ENCODE measurements at places on chromosomes 2 and 18.

DNA sequence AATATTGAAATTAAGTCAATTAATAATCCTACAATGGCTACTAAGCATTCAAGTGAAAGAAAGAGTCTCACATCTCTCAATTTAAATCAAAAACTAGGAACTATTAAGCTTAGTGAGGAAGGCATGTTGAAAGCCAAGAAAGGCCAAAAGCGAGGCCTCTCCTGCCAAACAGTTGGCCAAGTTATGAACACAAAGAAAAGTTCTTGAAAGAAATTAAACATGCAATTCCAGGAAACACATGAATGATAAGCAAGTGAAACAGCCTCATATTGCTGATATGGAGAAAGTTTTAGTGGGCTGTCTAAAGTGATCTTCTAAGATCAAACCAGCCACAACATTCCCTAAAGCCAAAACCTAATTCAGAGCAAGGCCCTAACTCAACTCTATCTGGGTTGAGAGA, 11.8 kb downstream of the RDH14 start:
- H3K4me3 ChIP-seq, result no peak overlapping the region
- H3K36me3 ChIP-seq, result no peaks in the 10 kb centered on the region
- no peaks in the 10 kb centered on the region for H3K4me1 ChIP-seq
- DNase-seq, result no peak

GRCh38 chr2:172558372-172558771, 2.5 kb downstream of the PDK1 start:
- H3K27me3 ChIP-seq, result no peaks in the 10 kb centered on the region
- peak overlapping the region; percentile 15 for H3K27ac ChIP-seq
- H3K4me1 ChIP-seq, result peaks cover 11% of the 10 kb centered on the region
- H3K4me3 ChIP-seq, result no peak overlapping the region
- no peak for DNase-seq
- no peaks in the 10 kb centered on the region for H3K36me3 ChIP-seq

DNA sequence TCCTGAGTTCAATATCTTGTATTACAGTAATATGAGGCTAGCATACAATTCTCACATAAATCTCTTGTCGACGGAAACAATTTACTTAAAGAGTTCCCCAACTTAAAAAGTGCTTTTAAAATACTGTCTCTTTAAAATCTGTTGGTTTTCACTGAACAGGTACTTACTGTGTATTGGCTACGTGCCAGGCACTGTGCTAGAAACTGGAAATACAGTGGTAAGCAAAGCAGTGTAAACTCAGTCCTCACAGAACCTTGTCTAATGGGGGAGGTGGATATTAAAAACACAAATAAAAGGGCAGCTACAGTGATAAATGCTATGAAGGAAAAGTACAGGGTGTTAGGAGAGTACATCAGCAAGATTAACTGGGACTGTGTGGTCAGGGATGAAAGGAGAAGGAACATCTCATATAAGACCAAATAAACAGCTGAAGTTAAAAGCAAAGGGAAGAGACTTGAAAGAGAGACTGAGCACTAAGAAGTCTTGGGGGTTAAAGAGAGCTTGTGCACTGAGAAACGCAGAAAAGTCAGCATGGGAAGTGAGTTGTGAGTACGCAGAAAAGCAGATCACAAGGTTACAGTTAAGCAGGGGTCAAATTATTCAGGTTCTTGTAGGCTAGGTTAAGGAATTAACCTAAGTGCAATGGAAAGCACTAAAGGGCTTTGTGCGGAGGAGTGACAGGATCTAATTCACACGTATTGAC, 52.5 kb downstream of the USP40 start:
- H3K4me1 ChIP-seq, result no peaks in the 10 kb centered on the region
- H3K36me3 ChIP-seq, result peaks cover under 1% of the 10 kb centered on the region
- H3K27me3 ChIP-seq, result no peaks in the 10 kb centered on the region
- no peak overlapping the region for H3K4me3 ChIP-seq

DNA sequence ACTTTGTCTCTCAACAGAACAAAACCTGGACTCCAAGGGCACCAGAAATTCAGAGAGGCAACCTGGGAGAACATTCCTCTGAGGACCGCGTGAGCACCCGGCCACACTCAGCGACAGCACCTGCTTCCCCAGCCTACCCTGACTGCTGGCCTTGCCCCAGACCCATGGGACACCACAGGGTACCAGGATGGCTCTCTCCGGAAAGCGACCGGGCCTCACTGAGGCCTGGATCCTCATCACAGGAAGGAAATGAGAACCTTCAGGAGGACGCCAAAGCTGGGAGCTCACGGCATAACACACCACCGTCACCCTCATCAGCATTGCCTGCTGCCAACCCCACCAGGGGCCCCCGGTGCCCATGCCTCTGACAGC, 38.9 kb downstream of the HS6ST1 start:
- H3K4me3 ChIP-seq, result no peak overlapping the region
- no peak overlapping the region for H3K27ac ChIP-seq

DNA sequence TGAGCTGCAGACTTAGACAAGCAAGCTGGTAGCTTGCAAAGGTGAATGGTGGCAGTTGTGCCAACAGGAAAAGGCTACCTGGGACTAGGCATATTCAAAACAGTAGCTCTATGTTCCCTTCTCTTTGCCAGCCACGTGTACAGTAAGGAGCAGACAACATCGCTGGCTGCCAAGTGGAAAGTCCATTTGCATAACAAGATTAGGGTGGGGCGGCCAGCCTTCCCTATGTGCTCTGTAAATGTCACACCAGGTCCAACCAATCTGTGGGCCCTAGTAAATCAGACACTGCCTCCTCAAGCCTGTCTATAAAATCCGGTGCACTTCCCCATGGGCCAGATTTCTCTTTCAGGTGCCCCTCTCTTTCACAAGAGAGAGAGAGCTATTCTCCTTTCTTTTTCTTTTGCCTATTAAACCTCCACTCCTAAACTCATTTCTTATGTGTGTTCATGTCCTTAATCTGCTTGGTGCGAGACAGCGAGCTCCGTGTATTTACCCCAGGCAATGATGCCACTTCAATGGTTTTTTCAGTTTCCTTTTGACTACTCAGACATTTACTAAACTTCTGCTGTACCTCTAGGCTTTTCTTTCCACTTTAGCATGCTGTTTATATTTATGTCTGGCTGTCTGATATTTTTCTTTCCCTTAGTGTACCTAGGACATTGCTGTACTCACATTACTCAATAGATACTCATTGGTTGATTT, 297.4 kb upstream of the GCFC2 start:
- no peaks in the 10 kb centered on the region for H3K36me3 ChIP-seq
- no peaks in the 10 kb centered on the region for H3K27me3 ChIP-seq
- DNase-seq, result peak; percentile 68
- peak overlapping the region; percentile 12 for H3K27ac ChIP-seq
- no peak overlapping the region for H3K4me3 ChIP-seq
- H3K4me1 ChIP-seq, result no peaks in the 10 kb centered on the region

DNA sequence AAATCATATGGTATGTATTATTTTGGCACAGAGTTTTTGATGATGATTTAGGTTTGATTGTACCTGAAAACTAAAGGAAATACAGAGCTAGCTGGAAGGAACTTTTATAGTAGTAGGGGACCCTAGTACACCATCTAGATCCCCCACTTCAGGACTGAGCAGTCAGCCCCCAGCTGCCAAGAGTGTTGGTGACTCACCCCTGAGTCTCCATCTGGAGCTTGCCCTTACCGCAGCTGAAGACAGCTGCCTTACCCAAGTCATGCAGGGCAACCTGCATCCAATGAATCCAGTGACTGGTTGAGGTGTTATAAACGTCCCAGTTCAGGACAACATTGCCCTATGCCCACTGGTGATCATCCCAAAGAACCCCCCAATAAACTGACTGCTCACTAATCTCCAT, 15.3 kb downstream of the PMS1 start:
- no peaks in the 10 kb centered on the region for H3K27me3 ChIP-seq
- H3K4me1 ChIP-seq, result no peaks in the 10 kb centered on the region
- H3K27ac ChIP-seq, result no peak overlapping the region
- DNase-seq, result no peak
- no peaks in the 10 kb centered on the region for H3K36me3 ChIP-seq

GRCh38 chr18:61690418-61691138, 202.2 kb downstream of the RNF152 start:
- no peaks in the 10 kb centered on the region for H3K36me3 ChIP-seq
- H3K27me3 ChIP-seq, result no peaks in the 10 kb centered on the region
- no peak overlapping the region for H3K4me3 ChIP-seq
- no peaks in the 10 kb centered on the region for H3K4me1 ChIP-seq
- DNase-seq, result no peak
- H3K27ac ChIP-seq, result no peak overlapping the region

GRCh38 chr2:127776122-127776780, 34.7 kb downstream of the WDR33 start:
- H3K27ac ChIP-seq, result no peak overlapping the region
- H3K4me3 ChIP-seq, result no peak overlapping the region
- H3K36me3 ChIP-seq, result no peaks in the 10 kb centered on the region
- no peaks in the 10 kb centered on the region for H3K4me1 ChIP-seq

- no peaks in the 10 kb centered on the region for H3K27me3 ChIP-seq
- no peak for DNase-seq
- H3K36me3 ChIP-seq, result no peaks in the 10 kb centered on the region
- H3K27ac ChIP-seq, result no peak overlapping the region
These were observed 1288.0 kb upstream of the ZEB2 start for GRCh38 chr2:145807968-145808367.

DNA sequence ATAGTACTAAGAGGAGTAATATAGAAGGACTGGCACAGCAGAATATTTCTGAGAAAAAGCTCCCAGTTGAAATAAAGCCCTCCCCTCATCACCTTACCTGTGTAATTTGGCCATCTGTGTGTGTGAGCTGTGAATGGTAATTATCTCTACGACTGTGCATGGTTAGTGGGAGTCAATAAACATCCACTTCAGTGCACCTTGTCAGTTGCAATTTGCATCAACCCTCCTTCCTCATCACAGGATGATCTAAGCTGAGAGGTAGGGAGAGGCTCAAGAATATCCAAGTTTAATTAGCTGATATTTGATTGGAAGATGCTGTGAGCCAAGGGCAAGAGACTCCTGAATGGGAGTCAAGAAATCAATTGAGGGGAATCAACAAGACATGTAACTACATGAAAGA, 694.9 kb upstream of the KLHL29 start:
- no peak for DNase-seq
- no peaks in the 10 kb centered on the region for H3K4me1 ChIP-seq
- no peak overlapping the region for H3K27ac ChIP-seq
- no peaks in the 10 kb centered on the region for H3K36me3 ChIP-seq

DNA sequence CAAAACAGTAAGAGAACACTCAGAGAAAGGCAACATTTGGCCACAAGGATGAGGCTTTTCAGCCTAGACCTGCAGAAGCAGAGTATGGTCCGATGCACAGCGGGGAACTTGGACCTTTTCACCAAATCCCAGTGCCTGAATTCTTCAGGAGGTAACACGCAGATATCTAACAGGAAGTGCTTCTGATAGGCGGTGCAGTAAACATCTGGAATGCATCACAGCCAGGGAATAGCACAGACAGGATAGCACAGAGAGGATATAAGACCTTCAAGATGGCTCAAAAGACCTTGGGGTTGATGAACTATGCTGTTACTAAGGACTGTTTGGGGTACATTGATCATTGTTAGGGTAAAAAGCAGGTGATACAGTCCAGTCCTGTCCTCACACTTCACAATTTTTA, 1.7 kb downstream of the TMEM127 start:
- DNase-seq, result no peak
- H3K27ac ChIP-seq, result no peak overlapping the region
- peaks cover 55% of the 10 kb centered on the region for H3K4me1 ChIP-seq

DNA sequence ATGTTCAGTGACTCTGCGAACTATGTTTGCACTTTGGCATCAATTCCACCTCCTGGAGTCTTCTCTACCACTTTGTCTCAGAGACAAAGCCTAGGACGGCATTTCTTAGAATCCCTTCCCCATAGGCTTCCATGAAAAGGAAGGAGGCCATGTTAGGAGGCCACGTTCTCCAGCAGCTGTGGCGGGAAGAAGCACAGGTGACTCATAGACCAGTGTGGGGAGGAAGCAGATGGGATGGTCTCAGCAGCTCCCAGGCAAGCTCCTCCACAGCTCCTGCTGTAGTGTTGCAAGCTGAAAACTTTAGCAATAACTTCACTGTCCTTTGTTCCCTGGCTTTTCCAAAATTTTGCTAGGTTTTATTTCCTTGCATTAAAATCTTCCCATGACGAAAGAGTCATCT, 781.3 kb upstream of the ID2 start:
- no peak overlapping the region for H3K27ac ChIP-seq
- H3K27me3 ChIP-seq, result no peaks in the 10 kb centered on the region
- H3K4me3 ChIP-seq, result no peak overlapping the region

DNA sequence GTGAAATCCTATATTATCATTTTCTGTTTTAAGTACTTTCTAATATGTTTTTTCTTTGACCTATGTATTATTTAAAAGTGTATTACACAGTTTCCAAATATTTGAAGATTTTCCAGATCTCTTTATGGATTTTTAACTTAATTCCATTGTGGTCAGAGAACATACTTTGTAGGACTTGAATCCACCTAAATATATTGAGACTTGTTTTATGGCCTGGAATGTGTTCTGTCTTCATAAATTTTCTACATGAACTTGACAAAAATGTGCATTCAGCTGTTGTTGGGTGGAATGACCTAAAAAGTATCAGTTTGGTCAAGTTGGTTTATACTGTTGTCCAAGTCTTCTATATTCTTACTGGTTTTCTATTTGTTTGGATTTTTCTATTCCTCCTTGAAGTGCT, 33.8 kb upstream of the TMEM247 start:
- no peaks in the 10 kb centered on the region for H3K27me3 ChIP-seq
- no peak for DNase-seq
- no peak overlapping the region for H3K27ac ChIP-seq
- no peak overlapping the region for H3K4me3 ChIP-seq
- no peaks in the 10 kb centered on the region for H3K36me3 ChIP-seq

- no peaks in the 10 kb centered on the region for H3K27me3 ChIP-seq
- H3K27ac ChIP-seq, result no peak overlapping the region
- DNase-seq, result no peak
- H3K4me1 ChIP-seq, result no peaks in the 10 kb centered on the region
- H3K4me3 ChIP-seq, result no peak overlapping the region
These were observed 502.2 kb upstream of the SETBP1 start for GRCh38 chr18:44178476-44178875.

GRCh38 chr2:107383691-107384090, 443.0 kb upstream of the RGPD4 start:
- no peaks in the 10 kb centered on the region for H3K27me3 ChIP-seq
- H3K4me1 ChIP-seq, result no peaks in the 10 kb centered on the region
- no peak for DNase-seq

DNA sequence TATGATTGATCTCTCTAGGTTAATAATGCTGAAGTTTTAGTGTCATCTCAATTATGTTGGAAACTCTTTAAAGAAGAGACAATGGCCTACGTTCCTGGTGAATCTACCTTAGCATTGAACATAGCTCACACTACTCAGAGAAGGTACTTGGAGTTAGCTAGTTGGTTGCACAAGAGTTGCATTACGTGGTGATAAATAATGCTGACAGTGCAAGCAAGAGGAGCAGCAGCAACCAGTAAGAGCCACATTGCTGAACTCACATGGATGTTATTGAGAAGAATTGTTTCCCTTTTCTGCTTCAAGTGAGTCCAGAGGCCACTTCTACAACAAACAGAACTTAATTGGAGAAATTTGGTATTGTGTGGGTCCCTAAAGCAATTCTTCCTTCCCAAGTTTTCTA, 737.1 kb downstream of the TDRD15 start:
- no peaks in the 10 kb centered on the region for H3K36me3 ChIP-seq
- DNase-seq, result no peak
- H3K27ac ChIP-seq, result no peak overlapping the region
- no peak overlapping the region for H3K4me3 ChIP-seq

- H3K27me3 ChIP-seq, result peaks cover 13% of the 10 kb centered on the region
- H3K27ac ChIP-seq, result no peak overlapping the region
- H3K36me3 ChIP-seq, result no peaks in the 10 kb centered on the region
- no peaks in the 10 kb centered on the region for H3K4me1 ChIP-seq
- DNase-seq, result no peak
- H3K4me3 ChIP-seq, result no peak overlapping the region
These were observed 5.8 kb downstream of the NEURL3 start for GRCh38 chr2:96499061-96499960.
